ENCODE measurements at places on chromosomes 3 and 15.

GRCh38 chr15:53762916-53763315 lies 3.5 kb upstream of the WDR72 start:
- no peak for DNase-seq

DNA sequence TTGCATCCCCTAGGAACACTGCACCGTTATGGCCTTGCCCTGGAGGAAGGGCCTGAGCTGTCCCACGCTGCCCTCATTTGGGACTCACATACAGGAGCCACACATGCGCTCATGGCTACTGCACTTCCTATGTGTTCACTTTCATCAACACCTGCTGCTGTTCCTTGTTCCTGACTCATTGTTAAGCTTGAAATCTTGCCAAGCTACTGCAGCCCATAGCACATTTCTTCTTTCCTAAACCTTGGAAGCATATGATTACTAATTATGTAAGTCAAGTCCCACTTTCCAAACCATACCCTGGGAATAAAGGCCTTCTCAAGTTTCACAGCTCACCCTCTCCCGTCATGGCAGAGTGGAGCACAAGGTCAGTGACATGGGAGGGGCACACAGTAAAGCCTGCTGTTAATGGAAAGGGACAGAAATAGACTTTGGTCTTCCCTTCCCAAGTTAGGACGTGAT lies 307.9 kb downstream of the CLSTN2 start:
- no peak for DNase-seq

- no peak for DNase-seq
Observed at GRCh38 chr3:102511639-102512038, 76.8 kb downstream of the ZPLD1 start.

DNA sequence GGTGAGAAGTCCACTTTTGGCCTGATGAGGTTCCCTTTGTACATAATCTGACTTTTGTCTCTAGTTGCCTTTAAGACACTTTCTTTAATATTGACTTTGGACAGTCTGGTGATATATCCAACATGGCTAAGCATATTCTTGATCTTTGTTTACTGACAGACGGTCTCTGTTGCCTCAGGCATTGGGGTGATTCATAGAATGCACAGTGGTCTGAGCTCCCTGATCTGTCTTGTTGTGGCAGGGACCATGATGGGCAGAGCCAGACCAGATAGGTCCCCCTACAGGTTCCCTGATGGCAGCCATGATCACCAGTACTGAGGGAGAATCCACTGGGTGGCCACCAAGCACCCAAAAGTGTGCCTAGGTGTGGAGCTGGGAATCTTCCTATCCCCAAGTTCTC lies 678.1 kb downstream of the MCTP2 start:
- no peak for DNase-seq

GRCh38 chr15:51758645-51759044 lies 7.2 kb downstream of the TMOD2 start:
- peak; percentile 74 for DNase-seq
